GF-D8 (cell line): ENCODE measurements at places on chromosomes 13 and 19.
A peak's percentile ranks its signal among the peaks of the same experiment; 100 is the strongest.

GRCh38 chr19:6198896-6199239, 63.4 kb downstream of the ACSBG2 start:
- DNase-seq = no peak

GRCh38 chr13:20159646-20160305, 1.1 kb downstream of the GJA3 start:
- DNase-seq = no peak

- no peak for DNase-seq
These were observed 939.0 kb upstream of the SLITRK1 start for GRCh38 chr13:84821261-84821660.

- DNase-seq = peak; percentile 33
These were observed 73.1 kb downstream of the TNFSF13B start for GRCh38 chr13:108342369-108343289.

DNA sequence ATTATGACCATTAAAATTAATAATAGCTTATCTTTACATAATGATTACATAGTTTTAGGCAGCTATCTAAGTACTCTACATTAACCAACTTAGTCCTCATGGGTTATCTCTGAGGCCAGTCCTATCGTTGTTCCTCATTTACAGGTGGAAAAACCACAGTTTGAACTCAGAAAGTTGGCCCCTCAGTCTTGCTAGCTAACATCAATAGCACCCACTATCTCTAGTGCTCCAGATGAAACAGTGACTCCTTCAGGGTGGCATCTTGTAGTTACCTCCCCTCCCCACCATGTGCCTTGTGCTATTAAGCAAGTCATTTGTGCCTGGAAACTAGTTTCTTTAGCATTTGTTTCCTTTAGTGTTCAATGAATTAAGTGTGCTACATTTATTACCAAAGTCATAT, 1086.7 kb downstream of the EFNB2 start:
- no peak for DNase-seq

- DNase-seq = peak; percentile 50
These were observed 11.6 kb upstream of the JUND start for GRCh38 chr19:18292810-18293641.

DNA sequence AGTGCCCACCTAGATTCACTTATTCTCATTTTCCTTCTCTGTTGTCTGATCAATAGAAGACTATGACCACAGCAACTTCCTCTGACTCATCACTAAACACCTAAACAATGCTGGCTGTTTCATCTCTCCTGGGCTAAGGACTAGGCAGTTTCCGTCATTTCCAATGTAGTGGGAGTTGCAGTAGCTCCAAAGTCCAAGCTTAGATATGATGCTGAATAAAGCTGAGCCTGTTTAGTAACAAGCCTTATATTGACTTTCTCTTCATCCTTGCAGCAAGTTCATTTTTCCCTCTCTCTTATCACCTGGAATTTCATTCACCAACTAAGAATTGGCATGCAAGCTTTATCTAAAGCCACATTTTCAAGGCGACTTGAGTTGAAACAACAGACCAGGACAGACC, 53.5 kb upstream of the PCDH9 start:
- no peak for DNase-seq

DNA sequence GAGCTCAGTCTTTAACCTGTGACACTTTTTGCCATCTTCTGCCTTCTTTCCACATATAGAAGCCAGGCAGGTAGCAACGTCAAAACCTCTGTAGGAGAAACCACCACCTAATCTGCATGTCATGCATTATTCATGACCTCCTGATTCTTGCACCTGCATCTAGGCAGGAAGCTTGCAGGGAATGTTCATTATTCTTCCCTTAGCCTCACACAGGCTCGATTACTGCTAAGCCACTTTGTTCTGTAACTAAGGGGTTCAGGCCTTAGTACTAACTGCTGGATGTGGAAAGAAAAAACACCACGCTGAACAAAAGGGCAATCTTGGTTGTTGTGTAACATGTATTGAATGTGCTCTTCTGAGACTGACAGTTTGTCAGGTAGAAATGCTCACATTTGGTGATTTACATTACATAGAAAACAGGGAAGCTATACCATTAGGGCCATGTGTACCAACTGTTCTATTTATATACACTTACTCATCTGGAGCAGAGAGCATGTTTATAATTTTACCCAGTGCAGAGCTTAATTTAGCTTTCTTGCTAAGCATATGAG, 366.9 kb downstream of the KLF12 start:
- DNase-seq = no peak

- DNase-seq = no peak
These were observed 321.9 kb upstream of the ZNF507 start for GRCh38 chr19:32023564-32023832.

- no peak for DNase-seq
These were observed 6.6 kb upstream of the FLT1 start for GRCh38 chr13:28501547-28501946.

- DNase-seq = no peak
These were observed 7.4 kb upstream of the CDC34 start for GRCh38 chr19:524062-524674.

GRCh38 chr19:11606484-11606883, 9.2 kb downstream of the ZNF627 start:
- no peak for DNase-seq

DNA sequence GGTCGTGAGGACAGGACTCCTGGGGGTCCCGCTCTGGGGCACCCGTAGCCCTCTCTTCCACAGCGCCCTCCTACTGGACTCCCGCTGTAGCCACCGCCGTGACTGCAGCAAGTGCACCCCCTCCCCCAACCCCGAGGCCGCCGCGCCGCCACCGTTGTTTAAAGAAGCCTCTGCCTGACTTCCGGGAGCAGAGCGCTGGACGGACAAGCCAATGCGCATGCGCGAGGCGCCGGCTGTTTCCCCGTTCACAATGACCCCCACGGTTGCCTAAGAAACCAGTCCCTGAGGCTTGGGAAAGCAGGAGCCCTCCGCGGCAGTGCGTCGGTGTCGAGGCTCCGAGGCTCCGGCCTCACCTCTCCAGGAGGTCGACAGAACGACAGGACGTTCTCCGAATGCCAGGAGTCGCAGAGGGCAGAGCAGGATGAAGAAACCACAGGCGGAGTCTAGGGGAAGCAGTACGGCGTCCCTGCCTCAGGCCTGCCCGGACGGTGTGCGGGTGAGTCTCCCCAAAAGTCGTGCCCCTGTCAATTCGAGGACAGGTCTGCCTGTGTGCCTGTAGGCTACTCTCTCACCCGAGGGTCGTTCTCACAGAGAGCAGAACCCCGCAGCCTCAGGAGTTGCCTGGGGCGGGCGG, 70.5 kb upstream of the ZNF420 start:
- DNase-seq = no peak

DNA sequence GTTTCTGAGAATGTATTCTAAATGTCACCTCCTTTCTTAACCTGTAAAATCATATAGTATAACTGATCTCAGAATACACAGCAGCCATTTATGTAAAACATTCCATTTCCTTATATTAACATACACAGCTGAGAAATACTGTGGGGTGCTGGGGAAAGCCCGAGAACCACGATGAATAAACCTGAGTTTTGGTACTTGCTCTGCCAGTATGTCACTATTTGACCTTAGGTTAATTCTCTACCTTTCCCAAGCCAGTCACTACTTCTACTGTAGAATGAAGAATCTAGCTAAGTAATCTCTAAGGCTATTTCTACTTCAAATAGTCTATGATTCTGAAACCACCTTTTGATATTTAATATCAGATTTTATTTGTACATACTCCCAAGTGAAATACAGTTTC, 173.7 kb downstream of the TBC1D4 start:
- DNase-seq = no peak

- DNase-seq = no peak
These were observed 100.7 kb downstream of the CRYL1 start for GRCh38 chr13:20424949-20425348.

DNA sequence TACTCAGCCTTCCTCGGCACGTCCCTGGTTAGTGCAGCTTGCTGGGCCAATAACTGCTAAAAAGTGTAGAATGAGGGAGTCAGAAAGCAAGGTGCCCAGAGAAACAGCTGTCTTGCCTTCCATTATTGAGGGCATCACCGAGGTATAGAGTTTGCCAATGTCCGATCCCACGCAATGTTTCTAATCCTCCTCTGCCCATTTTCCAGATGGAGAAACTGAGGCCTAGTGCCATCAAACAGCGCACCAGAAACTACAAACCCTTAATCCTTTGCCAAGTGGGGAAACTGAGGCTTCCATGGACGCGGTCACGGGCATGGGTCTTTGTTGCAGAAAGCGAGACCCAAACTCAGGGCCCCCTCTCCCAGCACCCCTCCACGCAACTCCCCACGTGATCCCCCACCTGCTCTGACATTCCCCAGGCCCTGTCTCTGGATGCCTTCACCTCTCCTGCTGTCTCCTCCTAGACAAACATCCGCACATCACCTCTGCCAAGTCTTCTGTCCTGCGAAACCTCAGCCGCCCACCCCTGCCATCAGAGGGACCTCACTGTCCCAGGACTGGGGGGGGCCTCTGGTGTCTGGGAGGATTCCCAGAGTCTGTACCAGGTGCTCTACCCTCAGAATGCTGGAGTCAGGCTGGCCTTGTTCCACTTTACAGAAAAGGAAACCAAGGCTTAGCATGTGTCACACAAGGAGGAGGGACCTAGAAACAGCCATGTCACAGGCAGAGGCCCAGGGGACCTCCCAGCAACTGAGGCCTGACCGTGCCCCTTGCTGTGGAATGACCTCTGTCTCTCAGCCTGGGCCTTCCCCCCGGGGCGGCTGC, 930 bp upstream of the PDE4C start:
- no peak for DNase-seq

GRCh38 chr13:45838171-45838745, 13.3 kb downstream of the SIAH3 start:
- DNase-seq = no peak

DNA sequence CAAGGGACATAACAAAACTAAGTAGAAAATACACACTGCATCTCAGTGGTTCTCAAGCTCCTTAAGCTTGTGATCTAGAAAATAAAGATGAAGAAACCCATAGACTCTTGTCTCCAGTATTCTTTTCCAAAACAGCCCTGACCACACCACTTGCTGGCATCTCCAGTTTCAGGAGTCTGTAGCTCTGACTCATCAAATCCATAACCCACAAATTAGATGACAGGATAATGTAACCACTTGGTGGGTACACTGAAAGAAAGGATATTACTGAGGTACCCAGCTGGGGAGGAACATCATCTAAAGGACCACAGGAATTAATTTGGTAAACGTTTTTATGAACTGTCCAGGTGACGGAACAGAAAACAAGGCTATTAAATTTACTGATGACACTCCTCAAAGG, 214.7 kb downstream of the VWA8 start:
- no peak for DNase-seq

- no peak for DNase-seq
These were observed 11.1 kb downstream of the PDE4A start for GRCh38 chr19:10431254-10431942.

GRCh38 chr19:51572410-51572809, 1.3 kb downstream of the ZNF175 start:
- DNase-seq = peak; percentile 71

DNA sequence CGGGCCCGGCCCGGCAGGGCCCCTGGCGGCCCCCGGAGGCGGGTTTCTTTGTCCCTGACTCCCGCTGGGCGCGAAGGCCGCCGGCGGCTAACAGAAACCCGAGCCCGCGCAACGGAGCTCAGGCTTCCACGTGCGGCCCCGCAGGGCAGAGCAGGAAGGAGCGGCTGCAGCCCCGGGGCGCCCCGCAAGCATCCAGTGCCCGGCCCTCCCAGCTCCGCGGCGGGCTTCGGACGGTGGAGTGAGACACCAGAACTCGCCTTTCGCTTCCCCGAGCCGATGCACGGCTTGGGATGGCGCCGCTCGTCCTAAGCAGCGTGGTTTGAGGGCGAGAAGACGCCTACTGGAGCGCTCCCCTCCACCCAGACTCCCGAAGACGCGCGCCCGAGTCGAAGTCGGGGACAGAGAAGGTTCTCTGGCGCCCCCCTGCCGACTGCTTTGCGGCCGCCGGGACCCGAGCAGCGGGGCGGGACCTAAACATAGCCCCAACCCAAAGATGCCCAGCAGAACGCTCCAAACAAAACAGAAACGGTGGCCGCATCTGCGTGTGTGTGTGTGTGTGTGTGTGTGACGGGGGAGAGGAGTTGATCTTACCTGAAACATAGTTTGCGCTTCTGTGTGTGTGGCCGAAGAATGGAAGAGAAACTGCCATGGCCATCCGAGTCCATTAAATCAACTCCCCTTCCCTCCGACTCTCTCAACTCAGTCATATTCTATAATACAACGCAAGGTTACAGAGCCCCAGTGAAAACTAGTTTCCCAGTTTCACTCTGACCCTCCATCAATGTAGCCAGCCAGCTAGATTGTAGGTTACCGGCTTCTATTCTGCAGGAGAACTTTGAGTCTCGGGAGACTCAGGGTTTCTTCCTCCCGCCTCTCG, 629 bp upstream of the FGF9 start:
- DNase-seq = no peak

GRCh38 chr19:46954502-46954992, 65.1 kb upstream of the NPAS1 start:
- no peak for DNase-seq

DNA sequence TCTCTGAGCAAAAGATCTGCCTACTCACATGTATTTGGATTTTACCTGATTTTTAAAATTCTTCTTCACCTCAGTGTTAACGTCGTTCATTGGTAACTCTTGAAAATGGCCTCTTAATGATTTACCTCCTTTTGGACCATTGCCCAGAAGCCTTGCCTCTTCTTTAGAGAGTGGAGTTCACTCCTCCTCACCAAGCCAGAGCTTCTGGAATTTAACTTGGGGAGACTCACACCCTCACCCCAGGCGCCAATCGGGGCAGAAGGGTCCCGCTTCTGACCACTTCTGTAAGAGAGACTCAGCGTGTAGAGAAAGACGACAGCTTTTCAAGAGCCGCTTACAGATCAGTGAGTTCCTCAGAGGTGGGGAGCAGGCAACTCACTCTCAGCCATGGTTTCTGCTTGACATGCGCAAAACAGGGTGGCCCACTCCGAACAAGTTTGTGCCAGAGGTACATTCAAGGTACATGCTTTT, 2.7 kb downstream of the PNMA8C start:
- no peak for DNase-seq

DNA sequence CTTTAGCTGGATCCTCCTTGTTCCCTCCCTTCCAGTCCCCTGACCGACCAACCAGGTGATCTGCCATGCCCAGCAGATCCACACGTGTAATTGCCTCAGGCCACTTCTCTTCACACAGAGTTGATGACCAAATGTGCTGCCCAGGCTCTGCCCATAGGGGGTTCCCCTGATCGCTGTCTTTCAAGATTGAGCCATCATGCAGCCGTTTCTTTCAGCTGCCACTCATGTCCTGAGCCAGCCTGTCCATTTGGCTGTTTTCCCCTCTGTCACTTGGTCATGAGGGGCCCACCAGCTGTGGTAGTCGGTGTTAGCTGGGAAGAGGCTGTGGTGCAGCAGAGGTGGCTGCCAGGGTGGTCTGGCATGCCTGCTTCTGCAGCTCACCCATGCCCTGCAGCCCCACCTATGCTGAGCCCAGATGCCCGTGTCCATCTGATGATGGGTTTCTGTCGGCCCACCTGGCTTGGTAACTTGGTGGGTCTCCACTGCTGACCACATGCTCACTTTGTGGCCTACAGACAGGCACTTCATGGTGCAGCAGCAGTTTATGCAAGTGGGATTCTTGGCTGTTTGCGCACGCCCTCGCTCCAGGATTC, 35.6 kb upstream of the GPR183 start:
- no peak for DNase-seq

GRCh38 chr19:53659292-53659691, 27.5 kb downstream of the DPRX start:
- peak; percentile 12 for DNase-seq
